ENCODE measurements at places on chromosomes 1 and 21.

DNA sequence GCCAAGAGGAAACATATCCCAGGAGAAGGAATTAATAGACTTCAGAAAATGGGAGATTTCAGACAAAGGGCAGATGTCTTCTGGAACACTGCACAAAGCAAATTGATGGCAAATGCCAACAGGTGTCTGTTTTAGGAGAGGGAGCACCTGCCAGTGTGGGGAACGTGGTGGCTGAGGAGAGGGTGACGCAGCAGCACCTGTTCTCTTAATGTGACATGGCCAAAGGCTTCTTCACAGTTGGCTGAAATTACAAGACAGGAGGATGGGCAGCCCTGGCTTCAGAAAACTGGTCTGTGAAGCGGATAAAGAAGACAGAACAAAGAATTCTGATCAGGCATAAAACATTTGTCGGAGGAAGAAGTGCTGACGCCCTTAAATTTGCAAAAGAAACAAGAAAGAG is 178.7 kb upstream of the RUNX1 start:
- no peak for DNase-seq

DNA sequence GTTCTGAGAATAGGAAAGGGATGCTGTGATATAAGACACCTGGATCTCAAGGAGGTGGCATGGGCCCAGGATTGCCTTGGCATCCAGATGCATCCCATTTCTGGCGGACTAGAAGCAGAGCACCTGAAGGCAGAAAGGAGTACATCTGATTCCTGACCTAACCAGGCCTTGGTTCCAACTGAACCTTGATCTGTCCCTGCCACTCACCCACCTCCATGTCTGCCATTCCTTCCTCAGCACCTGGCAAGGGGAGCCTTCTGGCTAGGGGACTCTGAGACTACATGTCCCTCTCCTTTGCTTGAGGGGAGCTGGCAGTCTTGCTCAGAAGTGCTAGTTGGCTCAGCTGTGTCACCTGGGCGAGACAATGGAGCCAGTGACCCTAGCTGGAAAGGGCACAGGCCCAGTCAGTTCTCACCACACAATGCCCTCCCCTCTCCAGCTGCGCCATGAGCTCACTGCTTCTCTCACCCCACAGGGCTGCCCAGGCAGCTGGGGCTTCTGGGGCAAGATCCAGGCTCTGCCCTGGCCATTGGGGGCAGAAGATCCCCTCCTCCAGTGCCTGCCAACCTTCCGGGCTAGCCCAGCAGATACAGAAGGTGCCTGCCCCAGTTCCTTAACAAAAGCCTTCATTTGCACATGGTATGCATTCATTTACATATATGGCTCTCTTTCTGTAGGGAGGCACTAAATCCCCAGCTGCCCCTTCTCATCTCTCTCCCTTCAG is 2.9 kb downstream of the IGSF8 start:
- DNase-seq, result no peak

DNA sequence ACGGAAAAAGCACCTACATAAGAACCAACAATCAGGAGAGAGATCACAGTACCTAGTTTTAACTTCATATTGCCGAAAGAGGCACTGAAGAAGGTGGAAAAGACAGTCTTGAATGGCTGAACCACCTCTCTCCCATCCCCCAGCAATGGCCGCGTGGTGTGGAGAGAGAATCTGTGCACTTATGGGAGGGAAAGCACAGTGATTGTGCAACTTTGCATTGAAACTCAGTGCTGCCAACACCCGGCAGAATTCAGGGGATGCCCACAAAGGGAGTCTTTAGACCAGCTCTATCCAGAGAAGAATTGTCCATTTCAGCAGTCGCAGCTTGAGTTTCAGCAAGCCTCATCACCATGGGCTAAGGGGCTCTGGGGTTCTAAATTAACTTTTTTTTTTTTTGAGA is 186.3 kb upstream of the USP25 start:
- no peak for DNase-seq

- no peak for DNase-seq
These were observed 561.9 kb upstream of the ADGRL4 start for GRCh38 chr1:79568411-79568810.

DNA sequence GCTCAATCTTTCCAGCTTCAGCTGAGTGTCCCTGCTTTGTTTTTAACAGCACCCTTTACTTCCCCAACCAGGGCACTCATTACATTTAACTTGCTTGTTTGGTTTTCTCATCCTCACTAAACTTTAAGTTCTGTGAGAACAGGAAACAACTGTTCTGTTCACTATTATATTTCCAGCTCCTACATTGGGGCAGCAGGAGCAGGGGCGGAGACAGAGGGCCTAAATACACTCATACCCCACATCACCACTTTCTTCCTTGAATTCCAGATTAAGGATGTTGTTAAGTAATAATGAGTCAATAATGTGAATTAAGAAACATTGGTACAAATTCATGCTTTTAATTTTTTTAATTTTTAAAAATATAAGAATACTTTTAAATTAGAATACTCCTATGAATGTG is 6.0 kb downstream of the DRAM2 start:
- DNase-seq, result no peak

DNA sequence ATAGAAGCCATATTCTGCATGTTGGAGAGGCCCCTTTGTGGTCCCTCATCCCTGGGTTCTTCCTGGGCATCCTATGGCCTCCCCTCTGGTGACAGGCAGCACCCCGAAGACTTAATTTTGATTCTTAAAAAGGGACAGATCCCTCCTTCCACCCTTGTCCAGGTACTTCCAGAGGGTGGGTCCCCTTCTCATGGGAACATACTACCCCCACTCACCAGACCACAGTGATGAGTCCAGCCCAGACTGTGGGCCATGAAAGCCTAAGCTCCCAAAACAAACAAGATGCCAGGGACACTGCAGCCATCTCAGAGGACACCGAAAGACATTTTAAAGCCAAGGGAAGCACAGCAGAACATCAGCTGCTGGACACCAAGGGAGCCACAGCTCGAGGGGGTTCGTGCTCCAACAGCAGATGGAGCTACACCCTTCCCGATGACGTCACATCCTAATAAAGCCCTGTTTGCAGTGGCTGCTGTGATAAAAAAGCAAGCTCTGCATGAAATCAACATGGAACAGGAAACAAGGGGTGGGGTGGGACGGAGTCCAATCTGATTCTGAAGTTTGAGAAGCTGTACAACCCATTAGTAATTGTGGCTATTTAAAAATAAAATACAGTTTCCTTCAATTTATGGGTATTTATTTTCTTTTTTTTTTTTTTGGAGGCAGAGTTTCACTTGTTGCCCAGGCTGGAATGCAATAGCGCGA is 32.4 kb downstream of the GNB1 start:
- DNase-seq, result peak; percentile 14

GRCh38 chr1:229714964-229715603 is 89.0 kb downstream of the URB2 start:
- DNase-seq, result peak; percentile 41

DNA sequence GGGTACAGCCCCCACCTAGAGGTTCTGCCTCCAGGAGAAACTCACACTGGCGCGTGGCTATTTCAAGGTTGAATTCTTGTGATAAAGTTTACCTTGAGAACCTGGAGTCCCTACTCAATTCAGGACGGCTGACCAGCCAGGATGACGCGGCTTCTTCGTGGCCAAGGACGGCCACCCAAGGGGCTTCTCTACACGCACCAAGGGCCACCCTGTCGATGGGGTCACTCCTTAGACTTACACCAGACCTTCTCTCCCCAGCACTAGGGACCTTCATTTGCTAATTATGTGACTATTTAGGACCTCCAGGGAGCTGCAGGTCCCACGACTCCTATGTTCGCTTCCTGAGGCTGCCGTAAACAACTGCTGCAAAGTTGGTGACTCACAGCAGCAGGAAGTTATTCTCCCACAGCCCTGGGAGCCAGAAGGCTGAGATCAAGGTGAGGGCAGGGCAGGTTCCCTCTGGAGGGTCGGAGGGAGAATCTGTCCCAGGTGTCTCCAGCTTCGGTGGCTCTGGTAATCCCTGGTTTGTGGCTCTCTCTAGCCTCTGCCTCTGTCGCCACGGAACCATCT is 135.9 kb downstream of the NPHP4 start:
- DNase-seq, result peak; percentile 28

DNA sequence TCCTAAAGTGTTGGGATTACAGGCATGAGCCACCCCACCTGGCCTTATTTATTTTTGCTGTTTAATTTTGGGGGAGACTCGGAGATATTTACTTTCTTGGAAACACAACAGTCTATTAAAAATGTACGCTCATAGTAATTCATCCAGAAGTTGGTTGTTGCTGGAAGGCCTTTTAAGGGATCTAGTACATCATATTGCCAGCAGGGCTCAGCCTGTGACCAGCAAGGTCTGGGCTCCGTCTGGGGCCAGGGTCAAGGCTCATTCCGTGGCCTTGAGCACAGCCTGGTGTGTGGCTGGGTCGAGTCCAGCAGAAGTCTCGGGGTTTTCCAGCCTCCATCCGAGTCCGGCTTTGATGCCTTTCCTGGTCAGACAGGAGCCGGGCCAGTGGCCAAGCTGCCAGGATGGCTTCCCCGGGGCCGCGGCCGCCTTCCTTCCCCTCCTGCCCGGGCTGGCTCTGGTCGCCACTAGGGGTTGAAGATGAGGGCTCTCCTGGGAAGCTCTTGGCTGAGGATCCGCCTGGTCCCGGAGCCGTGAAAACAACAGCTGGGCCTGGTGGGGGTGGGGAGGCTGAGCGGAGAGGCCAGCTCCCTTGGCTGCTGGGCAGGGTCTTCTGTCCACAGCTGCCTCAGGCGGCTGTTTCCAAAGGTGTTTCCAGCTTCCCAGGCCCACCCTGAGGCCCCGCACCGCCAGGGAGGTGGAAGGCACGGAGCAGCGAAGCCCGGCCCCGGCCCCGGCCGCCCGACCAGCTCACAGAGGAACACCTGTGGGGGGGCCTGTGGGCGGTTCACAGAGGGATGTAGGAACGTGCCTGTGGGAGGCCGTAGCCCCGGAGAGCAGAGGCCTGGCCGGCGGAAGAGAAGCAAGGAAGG is 5.1 kb upstream of the VWA1 start:
- DNase-seq, result no peak

- DNase-seq, result no peak
These were observed 10.4 kb downstream of the TRABD2B start for GRCh38 chr1:47986761-47987200.

GRCh38 chr1:170377440-170377839 is 154.5 kb upstream of the GORAB start:
- DNase-seq, result no peak

DNA sequence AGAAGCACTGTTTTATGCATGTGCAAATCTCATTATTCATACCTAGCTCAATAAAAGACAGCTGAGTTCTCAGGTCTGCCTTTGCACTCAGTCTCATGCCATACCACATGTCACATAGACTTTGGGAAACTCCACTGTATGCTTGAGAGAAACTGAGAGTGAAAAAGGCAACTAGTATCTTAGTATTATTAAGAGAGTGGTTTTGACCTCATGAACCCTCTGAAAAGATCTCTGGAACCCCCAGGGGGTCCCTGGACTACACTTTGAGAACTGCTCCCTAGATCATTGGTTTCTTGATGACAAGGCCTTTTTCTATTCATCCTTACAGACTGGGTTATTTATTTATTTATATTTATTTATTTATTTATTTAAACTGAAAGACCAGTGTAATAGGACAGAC is 3.7 kb upstream of the RHEX start:
- DNase-seq, result no peak

GRCh38 chr1:87100271-87100670 is 185.8 kb downstream of the HS2ST1 start:
- DNase-seq, result no peak

DNA sequence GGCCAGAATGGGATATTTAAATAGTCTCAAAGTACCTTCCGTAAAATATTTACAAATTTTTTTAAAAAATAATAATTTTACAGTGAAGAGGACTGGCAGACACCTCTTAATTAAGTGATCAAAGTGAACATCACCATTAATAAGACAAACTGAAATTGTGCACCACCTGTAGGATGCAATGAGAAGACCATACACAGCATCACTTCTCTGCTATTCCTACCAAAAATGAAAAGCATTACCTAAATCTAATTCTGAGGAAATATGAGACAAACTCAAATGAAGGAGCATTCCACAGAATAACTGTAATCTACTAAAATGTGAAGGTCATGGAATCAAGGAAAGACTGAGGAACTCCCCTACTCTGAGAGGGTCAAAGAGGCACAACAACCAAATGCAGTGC is 68.2 kb upstream of the PRDX6 start:
- DNase-seq, result no peak

DNA sequence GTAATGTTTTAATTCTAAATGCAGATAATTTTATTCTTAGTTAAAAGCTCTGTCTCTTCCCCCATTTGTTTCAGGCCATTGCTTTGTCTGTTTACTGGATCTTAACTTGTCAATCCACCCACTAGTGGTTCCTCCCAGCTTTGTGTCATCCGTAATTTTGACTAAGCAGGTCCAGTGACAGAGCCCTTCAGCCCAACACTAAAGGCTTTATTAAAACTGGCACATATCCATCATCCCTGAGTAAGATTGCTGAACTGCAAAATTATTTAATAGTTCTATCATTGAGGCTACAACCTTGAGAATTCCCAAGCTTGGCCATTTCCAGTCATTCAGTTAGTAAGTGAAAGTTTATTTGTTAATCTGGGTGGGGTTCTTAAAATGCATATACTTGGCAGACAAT is 96.7 kb downstream of the NGF start:
- no peak for DNase-seq

DNA sequence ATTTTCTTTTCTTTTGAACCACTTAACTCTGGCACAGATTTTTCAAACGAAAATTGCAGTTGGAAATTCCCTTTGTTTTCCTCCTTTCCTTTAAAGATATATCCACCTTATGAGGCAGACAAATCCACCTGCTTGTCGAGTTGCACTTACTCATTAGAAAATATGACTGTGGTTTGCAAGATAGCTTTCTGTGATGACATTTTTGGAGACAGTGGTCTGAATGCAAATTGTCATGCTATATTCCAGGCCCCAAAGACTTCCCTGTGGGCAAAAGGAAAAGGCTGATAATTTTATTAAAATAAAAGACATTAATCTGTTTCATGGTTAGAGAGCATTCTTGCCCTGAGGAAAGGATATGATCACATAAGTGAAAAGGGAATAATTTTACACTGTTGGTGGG is 120.6 kb downstream of the TNFSF18 start:
- no peak for DNase-seq

GRCh38 chr1:83970114-83970513 is 28.8 kb downstream of the TTLL7 start:
- DNase-seq, result no peak

- no peak for DNase-seq
These were observed 51.1 kb downstream of the ATF6 start for GRCh38 chr1:161817176-161817730.

DNA sequence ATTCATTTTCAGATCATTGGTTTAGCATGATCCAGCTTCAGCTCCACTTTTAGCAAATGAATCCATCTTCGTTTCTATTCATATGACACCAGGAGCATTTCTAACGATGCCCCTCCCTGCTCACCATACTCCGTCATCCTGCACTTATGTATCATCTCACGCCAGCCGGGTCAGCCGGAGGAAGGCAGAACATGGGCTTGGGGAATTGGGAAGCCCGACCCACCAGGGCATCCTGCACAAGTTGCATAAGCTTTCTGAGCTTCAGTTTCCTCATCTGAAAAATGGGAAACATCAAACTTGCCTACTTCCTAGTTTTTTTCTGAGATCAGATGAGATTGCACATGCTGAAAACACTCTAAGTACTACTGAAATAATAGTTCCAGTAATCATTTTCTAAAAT is 194.7 kb downstream of the AK5 start:
- DNase-seq, result no peak

- no peak for DNase-seq
These were observed 127.6 kb downstream of the DMRTB1 start for GRCh38 chr1:53586765-53587164.

Data from RKO (cell line).